ENCODE measurements at places on chromosomes 2 and 18. TPM values are rescaled to one million over a fixed set of nuclear protein-coding genes. Genes with fewer than 3 reads are reported as not detected.

The RBFA gene
- 27.8 TPM for total RNA-seq

The B3GNT2 gene
- 22.9 TPM for total RNA-seq

The IGFBP5 gene
- total RNA-seq, result 0.65 TPM

The SLC35F6 gene
- 64.1 TPM for total RNA-seq

The REG1B gene
- total RNA-seq, result not detected

The TMEM198 gene
- not detected for total RNA-seq

The PARD3B gene
- total RNA-seq, result 18.1 TPM

The TM4SF20 gene
- not detected for total RNA-seq

The CYBRD1 gene
- 26.0 TPM for total RNA-seq

The MROH2A gene
- total RNA-seq, result not detected

The NFE2L2 gene
- total RNA-seq, result 55.2 TPM

The TBR1 gene
- 0.10 TPM for total RNA-seq

The GAL3ST2 gene
- total RNA-seq, result not detected

The SULT1C2 gene
- total RNA-seq, result not detected

The IL36RN gene
- total RNA-seq, result not detected

The CREG2 gene
- 8.6 TPM for total RNA-seq

The GKN1 gene
- not detected for total RNA-seq

The EPAS1 gene
- total RNA-seq, result 392 TPM

The CD8B2 gene
- not detected for total RNA-seq

The SCYGR4 gene
- total RNA-seq, result not detected

The SAG gene
- not detected for total RNA-seq

The UGT1A10 gene
- not detected for total RNA-seq

The RBM44 gene
- total RNA-seq, result 0.67 TPM

The PLEKHM3 gene
- total RNA-seq, result 12.4 TPM

The DLX1 gene
- total RNA-seq, result 0.29 TPM

The XIRP2 gene
- 0.33 TPM for total RNA-seq

The SERPINB3 gene
- not detected for total RNA-seq

The CD8A gene
- total RNA-seq, result not detected

The KIF1A gene
- not detected for total RNA-seq

The TFPI gene
- total RNA-seq, result 693 TPM

The TRIM43 gene
- total RNA-seq, result not detected

The PKP4 gene
- 58.8 TPM for total RNA-seq

The IL36B gene
- total RNA-seq, result not detected

The FSIP2 gene
- total RNA-seq, result 0.33 TPM

The ALPG gene
- total RNA-seq, result not detected

The GAREM1 gene
- 0.65 TPM for total RNA-seq

The MGAT4A gene
- 100 TPM for total RNA-seq

The FEV gene
- total RNA-seq, result not detected

The OST4 gene
- total RNA-seq, result 212 TPM

The DHRS9 gene
- 3.7 TPM for total RNA-seq

The ZSWIM2 gene
- total RNA-seq, result 0.10 TPM

The EML6 gene
- 0.65 TPM for total RNA-seq

All from vein endothelial cell (primary cell).